ENCODE measurements at places on chromosomes 1 and 21. TPM values are rescaled to one million over a fixed set of nuclear protein-coding genes. Genes with fewer than 3 reads are reported as not detected.

The NUP210L gene
- polyA plus RNA-seq: not detected

The ZNF683 gene
- 0.24 TPM for polyA plus RNA-seq

The CDC20 gene
- polyA plus RNA-seq: 0.88 TPM

The HEYL gene
- polyA plus RNA-seq: 8.1 TPM

The FMOD gene
- 12.1 TPM for polyA plus RNA-seq

The IL20 gene
- polyA plus RNA-seq: 0.13 TPM

The FNDC5 gene
- 67.3 TPM for polyA plus RNA-seq

The ZNF593OS gene
- not detected for polyA plus RNA-seq

The FAM229A gene
- 1.6 TPM for polyA plus RNA-seq

The EXO1 gene
- 2.0 TPM for polyA plus RNA-seq

The SDC3 gene
- polyA plus RNA-seq: 190 TPM

The NT5C1A gene
- 0.97 TPM for polyA plus RNA-seq

The LAX1 gene
- 0.24 TPM for polyA plus RNA-seq

The TATDN3 gene
- 20.2 TPM for polyA plus RNA-seq

The OR2T35 gene
- polyA plus RNA-seq: not detected

The TTLL7 gene
- 2.4 TPM for polyA plus RNA-seq

The TMEM200B gene
- 1.8 TPM for polyA plus RNA-seq

The TSPEAR gene
- not detected for polyA plus RNA-seq

The PADI2 gene
- 0.46 TPM for polyA plus RNA-seq

The SLAMF6 gene
- polyA plus RNA-seq: 1.2 TPM

The PLA2G2F gene
- not detected for polyA plus RNA-seq

The LCK gene
- 0.46 TPM for polyA plus RNA-seq

The SLC2A1 gene
- polyA plus RNA-seq: 9.3 TPM

The DYNLT5 gene
- polyA plus RNA-seq: 0.33 TPM

Data from adrenal gland (tissue), 19 donors.